ENCODE measurements at places on chromosomes 6 and 20.
A peak's percentile ranks its signal among the peaks of the same experiment; 100 is the strongest.

DNA sequence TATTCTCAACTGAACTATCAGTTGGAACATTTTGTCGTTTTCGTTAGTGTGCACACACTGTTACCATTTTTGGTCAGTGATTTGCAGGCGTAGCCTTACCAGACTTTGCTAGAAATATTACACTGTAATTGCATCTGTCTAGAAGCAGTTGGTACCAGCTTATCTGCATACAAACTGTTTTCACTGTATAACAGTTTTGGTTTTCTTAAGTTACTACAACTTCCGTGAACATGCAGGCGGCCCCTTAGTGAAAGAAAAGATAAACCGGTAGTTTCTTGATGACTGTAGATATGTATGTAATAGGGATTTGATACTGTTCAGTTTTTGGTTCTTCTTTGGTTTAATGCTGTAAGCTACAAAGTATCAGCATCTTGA, 1.3 kb downstream of the DSTN start:
- no peak for DNase-seq

- DNase-seq, result no peak
Measured at GRCh38 chr20:56503916-56504315, 20.6 kb upstream of the FAM209A start.

- no peak for DNase-seq
Measured at GRCh38 chr6:125296471-125296870, 5.3 kb downstream of the HDDC2 start.

DNA sequence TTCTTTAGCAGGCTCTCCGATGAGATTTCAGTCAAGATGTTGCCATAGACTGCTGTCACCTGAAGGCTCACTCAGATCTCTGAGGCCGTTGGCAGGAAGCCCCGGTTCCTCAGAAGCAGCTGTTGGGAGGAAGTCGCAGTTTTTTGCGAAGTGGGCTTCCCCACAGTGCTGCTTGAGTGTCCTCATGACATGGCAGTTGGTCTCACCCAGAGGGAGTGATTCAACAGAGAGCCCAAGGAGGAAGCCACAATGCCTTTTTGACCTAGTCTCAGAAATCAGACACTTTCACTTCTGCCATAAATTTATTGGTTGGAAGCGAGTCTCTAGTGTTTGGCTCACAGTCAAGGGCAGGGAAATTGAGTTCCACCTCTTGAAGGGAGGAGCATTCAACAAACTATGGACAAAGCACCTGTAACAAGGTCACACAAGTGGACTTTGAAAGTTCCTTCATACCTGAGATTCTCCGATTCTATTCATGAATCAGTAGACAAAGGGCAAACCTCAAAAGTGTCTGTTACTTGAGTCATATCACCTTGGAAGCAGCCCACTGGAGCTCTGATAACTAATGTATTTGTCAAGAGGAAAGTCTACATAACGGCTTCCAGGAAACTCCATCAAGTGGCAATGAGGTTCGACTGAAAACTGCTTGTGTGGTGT, 208.3 kb downstream of the TASP1 start:
- no peak for DNase-seq

GRCh38 chr6:134323698-134324097, 5.8 kb upstream of the SGK1 start:
- DNase-seq, result no peak

GRCh38 chr6:30990422-30991086, 7.0 kb downstream of the MUC21 start:
- DNase-seq, result no peak

GRCh38 chr6:63537201-63537958, 34.9 kb upstream of the LOC128125822 start:
- DNase-seq, result no peak

DNA sequence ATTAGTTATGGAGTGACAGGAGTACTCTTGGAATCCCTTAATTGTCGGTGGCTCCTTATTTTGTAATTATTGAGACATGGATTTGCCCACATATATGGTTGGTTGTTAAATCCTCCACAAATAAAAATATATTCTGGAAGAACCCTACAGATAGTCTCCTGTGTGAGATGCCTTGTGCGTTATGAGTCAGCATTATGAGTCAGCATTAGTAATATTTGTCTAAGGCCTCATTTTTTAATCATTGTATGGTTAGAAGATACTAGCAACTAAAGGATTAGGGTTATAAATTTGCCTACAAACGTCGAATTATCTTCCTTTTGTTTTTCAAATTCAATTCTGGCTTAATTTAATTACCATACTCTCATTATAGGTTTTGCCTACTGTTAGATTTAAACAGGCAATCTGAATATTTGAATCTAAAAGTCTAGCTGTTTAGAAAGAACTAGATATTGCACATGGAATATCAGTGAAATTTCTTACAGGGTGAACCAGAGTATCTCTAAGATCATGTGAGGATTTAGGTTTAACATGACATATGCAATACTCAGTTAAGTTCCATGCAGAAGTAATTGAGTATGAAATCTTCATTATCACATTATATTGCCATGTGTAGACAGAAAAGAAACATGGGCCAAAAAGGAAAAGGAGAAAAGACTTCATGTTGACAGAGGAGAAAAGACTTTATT, 5.9 kb downstream of the C6orf58 start:
- no peak for DNase-seq

- DNase-seq, result no peak
Measured at GRCh38 chr20:32749914-32750637, 6.8 kb upstream of the COMMD7 start.

- DNase-seq, result no peak
Measured at GRCh38 chr6:44057238-44057930, 69.9 kb downstream of the MRPL14 start.

DNA sequence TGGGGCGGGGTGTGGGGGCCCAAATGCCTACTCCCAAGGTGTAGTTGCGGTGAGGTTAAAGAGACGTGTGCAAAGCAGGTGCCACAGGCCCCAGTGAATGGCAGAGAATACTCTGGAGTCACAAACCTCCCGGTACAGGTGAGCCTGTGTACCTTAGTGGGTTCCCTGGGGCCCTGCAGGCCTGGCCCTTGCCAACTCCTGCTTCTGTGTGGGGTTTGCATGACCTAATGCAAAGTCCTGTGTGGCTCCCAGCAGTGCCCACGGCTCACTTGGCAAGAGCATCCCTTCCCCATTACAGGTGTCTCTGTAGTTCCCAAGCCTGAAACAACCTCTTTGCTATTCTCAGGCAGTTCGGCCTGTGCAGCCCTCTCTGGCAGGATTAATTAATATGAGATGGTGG, 17.5 kb downstream of the SPDEF start:
- DNase-seq, result no peak

- no peak for DNase-seq
Measured at GRCh38 chr6:158552055-158552795, 7.7 kb upstream of the TMEM181 start.

DNA sequence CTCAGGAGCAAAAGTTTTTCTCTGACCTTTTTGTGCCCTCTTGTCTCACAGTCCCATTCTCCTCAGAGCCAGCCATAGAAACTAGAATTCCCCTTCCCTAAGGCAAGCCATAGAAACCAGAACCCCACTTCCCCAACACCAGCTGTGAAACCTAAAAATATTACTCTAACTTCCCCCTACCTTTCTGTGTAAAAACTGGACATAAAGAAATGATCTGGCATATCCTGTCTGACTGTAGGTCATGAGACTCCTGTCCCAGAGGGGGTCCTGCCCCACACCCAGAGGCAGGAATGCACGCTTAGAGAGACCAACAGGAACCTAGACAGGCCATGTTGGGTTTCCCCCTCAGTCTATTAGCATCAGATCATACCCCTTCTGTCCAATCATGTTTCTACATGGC, 140.6 kb upstream of the SLC22A16 start:
- no peak for DNase-seq

- no peak for DNase-seq
Measured at GRCh38 chr6:164347455-164347854, 932.9 kb downstream of the QKI start.

DNA sequence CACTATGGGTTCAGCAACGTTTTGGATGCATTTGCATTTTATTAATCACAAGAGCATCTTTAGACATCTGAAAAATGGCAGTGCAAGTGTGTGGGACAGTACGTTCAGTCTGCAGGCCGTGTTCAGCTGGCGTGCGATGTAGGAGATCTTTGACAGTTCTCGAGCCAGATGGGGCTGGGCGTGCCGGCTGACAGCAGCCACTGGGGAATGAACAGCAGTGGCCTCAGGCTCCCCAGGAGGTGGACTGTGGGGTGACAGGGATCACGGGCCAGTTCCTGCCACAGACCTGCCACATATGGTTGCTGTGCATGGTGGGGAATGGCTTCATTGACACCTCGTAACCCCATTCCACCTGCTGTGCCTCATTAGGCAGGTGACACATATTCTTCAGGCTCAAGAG, 16.4 kb upstream of the MLN start:
- DNase-seq, result peak; percentile 71

All from NCI-H2171 (cell line).